Activated T-helper 1 cell treated with anti-CD3 and anti-CD28 coated beads, Interleukin-12 subunit alpha, Interleukin-12 subunit beta, Interleukin-2, Interleukin-4 antibody, amounts not matched to agents 30 ng/mL and 10 ng/mL and 1 ng/mL, durations not matched to agents 14 hours and 24 hours and 36 hours (primary cell): ENCODE measurements at places on chromosomes 1 and 21. TPM values are rescaled to one million over a fixed set of nuclear protein-coding genes. Genes with fewer than 3 reads are reported as not detected.

The RNU1-2 gene
- 2,178 and 3,041 TPM in 2 replicates for total RNA-seq

- DNase-seq: no peak
Measured at GRCh38 chr1:25198663-25199252, 33.5 kb downstream of the SYF2 start.

The RXFP4 gene
- total RNA-seq: 0.16 TPM in 1 of 2 replicates, not detected in the other

- DNase-seq: no peak
Measured at GRCh38 chr1:156319664-156320063, 18.4 kb downstream of the CCT3 start.

DNA sequence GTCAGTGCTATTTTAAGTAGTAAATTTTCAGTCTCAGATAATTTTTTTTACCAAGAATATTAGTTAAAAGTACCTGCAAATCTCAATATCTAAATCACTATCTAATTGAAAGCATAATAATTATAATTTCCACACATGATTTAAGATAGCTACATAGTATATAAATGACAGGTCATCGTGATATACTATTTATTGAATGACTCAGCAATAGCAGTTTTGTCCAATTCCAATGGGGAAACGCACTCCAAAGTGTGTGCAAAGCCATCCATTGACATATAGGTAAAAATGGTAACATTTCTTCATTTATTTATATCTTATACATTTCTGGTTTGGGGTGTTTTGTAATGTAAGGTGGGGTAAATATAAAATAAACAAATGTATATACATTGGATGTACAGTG, 19.5 kb downstream of the ADGRL4 start:
- DNase-seq: no peak

DNA sequence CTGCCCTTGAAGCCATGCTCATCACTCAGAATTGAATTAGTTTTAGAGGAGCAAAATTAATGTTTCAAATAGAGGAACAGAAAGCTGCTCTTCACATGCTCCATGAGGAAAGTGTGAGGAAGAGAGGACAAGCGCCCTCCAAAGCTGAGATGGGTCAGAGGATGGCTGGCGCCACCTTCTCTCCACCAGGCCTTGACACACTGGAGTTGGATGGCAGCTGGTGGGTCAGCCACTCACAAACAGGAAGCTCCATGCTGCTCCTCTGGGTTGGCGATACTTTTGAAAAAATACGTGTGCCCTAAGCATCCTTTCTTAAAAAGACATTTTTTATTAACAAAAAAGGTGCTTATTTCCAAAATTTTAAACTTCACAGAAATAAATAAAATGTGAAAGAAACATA, 3.1 kb upstream of the CD2 start:
- DNase-seq: no peak

GRCh38 chr21:38498057-38498833, at the start of gene ERG:
ERG (minus strand) TSS chr21:38498477; CDS start chr21:38498380, 97 bp downstream.
- DNase-seq: no peak

DNA sequence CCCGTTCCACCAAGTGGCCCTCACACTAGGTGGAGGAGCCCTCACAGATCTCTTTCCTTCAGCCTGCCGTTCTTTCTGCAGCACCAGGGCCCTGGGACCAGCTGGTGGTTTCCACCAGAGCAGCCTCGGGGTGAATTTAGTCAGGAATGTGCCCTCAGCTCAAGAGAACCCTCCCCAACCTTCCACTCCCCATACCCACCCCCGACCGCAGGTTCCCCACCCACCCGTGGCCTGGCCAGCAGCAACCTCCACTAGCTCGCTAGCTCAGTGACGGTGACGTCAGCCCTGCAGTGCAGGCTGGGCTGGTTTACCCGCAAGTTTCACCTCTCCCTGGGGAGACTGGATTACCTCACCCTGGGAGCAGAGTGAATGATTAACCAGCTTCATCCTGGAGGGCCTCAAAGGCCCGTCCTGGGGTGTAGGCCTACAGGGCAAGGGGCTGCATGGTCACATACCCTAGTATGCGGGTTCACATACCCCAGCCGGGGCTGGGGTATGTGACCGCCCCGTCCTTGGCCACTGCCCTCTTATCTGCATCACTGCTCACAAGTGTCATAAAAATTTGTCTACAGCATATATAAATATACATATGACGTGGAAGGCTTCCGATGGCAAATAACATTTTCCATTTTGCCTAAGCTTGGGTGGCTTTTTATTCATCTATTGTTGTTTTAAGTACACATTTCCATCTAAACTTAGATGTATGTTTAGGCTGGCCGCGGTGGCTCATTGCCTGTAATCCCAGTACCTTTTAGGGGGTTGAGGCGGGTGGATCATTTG, 24.5 kb downstream of the ELF3 start:
- DNase-seq: no peak

- peak; percentile 72 for DNase-seq
Measured at GRCh38 chr1:11719313-11720032, 16.5 kb upstream of the AGTRAP start.

DNA sequence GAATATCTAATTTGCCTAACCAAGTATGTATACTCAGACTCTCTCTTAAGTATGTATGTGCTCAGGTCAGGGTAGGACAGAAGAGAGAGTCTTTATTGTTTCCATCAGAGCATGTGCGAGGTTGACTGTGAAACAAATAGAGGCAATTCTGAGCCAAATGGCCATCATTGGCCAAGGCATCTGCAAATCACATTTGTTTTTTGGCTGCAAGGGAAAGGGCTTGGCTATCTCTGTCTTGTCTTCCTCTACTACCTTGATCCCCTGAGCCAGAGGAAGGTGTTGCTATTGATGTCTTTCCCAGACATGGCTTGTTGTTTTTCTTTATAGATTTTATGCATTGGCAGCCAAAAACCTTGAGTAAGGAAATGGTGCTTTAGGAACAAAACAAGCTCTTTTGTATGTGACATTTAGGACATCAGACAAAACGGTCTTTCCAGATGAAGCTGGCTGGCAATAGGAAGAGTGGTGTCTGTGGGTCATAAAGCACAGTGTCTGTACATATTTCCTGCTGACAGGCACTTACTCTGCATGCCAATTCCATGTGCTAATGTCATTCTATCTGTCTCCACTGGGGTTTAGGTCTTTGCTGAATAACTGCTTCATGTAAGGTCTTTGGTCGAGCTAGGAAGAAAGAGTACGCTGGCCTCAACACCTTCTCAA, 163.3 kb downstream of the BRINP2 start:
- no peak for DNase-seq

- no peak for DNase-seq
Measured at GRCh38 chr21:36828891-36829515, 130.1 kb downstream of the SIM2 start.

GRCh38 chr1:153944005-153944826, 2.3 kb downstream of the DENND4B start:
- DNase-seq: no peak

- DNase-seq: no peak
Measured at GRCh38 chr1:104387716-104388508, 638.2 kb downstream of the AMY1C start.

DNA sequence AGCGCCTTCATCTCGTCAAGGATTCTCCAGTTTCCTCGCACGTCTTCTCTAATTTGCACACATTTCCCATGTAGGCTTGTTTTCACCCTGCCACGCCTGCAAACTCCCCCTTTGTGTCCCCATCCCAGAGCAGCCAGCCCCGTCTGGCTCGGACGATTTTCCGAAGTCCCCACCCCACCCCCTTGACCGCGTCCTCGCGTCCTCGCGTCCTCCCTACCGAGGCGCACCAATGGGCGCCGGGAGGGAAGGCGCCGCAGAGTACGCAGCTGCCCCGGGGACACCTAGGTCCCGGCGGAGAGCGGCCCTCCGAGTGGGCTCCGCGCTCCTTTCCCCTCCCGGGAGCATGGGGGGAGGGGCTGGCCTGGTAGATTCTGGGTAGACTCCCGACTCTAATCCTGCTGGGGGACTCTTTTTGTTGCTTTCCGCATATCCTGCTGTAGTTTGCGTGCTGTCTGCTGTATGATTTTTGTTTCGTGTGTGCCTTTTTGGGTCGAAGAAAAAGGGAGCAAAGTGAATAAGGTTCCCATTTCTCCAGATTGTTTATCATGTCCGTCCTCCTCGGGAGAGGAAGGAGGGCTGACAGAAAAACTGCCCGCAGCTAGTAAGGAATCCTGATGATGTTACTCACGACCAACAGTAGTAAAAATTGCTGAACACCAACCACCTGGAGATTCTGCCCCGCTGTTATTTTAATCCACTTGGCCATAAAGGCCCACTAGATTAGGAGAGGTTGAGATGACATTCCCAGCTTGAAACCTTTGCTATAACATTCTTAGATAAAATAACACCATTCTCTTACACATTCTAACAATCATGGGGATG, 1.5 kb downstream of the CACHD1 start:
- DNase-seq: no peak

GRCh38 chr1:111596499-111596898, 23.1 kb upstream of the RAP1A start:
- peak; percentile 49 for DNase-seq

GRCh38 chr21:35244514-35244913, 195.4 kb upstream of the RUNX1 start:
- DNase-seq: no peak

DNA sequence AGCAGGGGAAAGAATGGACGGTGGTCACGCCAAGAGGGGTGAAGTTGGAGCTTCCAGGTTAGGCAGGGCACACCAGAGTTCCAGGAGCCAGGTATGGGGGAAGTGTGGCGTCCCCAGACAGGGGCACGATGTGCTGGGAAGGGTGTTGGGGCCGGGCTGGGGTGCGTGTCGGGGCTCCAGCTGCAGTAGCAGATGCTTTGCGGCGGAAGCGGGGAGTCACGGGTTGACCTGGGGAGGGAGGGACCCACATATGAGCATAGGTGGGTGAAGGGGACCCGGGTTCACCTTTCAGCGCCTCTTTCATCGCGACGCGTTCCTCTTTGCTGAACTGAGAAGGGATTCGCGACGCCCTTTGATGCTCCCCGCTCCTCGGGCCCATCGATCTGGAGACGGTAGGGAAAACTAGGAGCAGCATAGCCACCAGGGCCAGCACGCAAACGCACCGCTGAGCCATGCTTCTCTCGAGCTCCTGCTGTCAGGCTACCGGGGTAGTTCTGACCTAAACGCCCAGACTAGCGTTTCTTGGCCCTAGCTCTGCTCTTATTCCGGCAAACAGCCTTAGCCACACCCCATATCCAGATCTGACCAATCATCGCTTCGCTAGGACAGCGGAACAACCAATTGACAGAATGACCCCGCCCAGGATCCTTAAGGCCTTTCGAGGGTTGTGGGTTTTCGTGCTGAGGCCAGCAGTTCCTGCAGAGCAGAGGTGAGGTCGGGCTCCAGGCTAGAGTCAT, at the start of gene PM20D1:
Gene PM20D1, minus strand, starts transcription at position 514 of the 737 bp plus-strand sequence. Its CDS starts 60 bp downstream, at position 454.
- peak; percentile 86 for DNase-seq

DNA sequence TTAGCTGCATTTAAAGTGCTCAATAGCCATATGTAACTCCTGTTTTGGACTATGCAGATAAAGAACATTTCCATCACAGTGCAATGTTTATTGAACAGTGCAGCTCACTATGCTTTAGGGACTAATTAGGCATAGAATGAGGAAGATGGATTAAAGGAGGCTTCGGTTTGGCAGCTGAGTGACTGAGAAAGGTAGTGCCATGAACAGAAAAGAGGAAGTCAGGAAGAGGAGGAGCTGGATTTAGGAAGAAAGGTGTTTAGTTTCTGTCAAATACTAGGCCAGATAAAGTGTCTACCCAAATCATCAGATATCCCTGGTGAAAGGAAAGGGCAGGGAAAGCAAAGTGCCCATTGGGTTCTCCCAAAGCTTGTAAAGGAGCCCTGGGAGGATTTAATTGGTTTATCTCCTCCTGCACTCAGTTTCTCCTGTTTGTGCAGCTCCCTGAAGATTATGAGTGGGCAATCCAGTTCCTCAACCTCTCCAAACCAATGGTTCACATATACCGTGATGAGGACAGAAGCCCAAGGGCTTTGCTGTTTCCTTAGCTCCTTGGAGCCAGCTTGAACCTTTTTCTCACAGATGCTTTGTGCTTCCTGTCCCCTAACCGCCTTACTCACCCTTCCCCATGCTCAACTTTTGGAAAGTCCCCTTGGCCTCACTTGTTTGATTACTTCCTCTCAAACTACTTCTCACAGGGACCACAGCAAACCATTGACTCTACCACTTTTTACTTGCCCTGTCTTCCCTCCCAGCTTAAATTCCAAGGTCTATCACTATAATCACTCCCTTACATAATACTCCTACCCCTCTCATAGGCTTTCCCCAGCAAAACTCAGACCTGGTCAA, 3.5 kb upstream of the RAP1A start:
- peak; percentile 68 for DNase-seq

GRCh38 chr1:237932816-237933215, 42.1 kb upstream of the ZP4 start:
- no peak for DNase-seq

The MIXL1 gene
- total RNA-seq: not detected in 2 replicates

The RAB42 gene
- 0.27 TPM in 1 of 2 replicates, not detected in the other for total RNA-seq

- DNase-seq: no peak
Measured at GRCh38 chr1:48466594-48466993, 5.4 kb downstream of the SPATA6 start.

The CATSPER4 gene
- not detected in 2 replicates for total RNA-seq

- no peak for DNase-seq
Measured at GRCh38 chr1:41361495-41362356, 492 bp downstream of the FOXO6 start.

The ATAD3C gene
- total RNA-seq: 0.57 and 1.0 TPM in 2 replicates

DNA sequence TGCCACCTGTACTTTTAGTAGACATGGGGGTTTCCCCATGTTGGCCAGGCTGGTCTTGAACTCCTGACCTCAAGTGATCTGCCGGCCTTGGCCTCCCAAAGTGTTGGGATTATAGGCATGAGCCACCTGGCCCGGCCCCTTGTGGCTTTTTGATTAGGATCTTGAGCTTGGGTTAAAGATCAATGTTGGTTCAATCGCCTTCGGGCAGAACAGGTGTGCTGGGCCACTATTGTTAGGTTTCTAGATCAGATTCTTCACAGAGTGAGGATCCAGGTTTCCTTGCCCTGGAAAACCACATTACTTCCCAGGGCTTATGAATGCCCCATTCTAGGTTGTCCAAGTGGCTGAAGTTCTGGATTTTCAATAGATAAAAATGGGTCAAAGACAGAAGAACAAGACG, 6.1 kb downstream of the ETV3 start:
- DNase-seq: no peak

DNA sequence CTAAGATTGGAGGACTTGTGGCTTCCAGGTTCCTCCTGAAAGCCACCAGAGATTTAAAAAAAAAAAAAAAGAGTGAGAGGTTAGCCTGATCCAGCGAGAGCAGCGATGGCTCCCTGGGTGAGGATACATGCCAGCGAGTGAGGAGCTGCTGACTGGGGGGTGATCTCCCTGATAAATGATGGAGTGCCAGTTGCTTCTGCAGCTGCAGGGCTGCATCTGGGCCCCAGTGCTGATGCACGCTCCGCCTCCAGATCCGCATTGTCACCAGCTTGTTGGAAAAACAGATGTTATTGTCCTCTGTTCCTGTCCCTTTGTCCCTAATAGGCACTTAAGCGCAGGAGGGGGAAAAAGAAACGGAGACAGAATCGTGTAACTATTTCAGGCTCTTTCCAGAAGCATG, 28.6 kb downstream of the UBIAD1 start:
- no peak for DNase-seq

DNA sequence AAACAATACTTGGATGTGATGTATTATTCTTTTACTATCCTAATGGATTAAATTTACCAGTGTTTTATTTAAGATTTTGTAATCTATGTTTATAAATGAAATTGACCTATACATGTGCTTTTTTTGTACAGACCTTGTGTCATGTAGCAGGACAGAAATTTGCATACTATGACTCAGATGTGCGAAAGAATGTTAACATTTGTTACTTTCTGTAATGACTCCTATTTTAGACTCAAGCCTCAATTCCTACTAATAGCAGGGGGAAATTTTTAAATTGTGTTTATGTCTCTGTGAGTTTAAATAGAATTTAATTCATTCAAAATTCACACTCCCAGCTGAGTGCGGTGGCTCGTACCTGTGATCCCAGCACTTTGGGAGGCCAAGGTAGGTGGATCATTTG, 21.8 kb upstream of the RIMKLA start:
- DNase-seq: no peak

The OR10T2 gene
- not detected in 2 replicates for total RNA-seq

GRCh38 chr21:36501589-36501892, 21.6 kb upstream of the CLDN14 start:
- DNase-seq: no peak
